Mesenchymal stem cell (in vitro differentiated cells and primary cell): ENCODE measurements at places on chromosomes 1 and 21.

DNA sequence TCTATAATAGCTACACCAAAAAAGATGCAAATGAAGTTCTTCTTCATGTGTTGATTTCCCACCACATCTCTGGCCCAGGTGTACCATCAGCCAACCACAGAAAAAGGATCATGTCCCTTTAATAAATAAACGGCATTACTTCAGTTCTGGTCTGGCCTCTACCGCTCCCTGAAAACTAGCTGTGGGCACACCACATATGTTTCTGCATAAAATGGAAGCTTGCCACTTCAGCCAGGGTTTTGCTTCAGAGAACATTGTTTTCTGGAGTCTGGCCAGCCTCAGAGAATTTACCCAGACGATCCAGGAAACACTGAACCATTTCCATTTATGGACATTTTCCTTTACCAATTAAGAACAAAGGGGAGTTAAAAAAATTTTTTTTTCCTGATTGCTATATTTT lies 5.8 kb upstream of the LAMC2 start:
- DNase-seq = peak; percentile 63

- no peak for DNase-seq
Measured at GRCh38 chr1:22320587-22321344, 130.9 kb upstream of the ZBTB40 start.

DNA sequence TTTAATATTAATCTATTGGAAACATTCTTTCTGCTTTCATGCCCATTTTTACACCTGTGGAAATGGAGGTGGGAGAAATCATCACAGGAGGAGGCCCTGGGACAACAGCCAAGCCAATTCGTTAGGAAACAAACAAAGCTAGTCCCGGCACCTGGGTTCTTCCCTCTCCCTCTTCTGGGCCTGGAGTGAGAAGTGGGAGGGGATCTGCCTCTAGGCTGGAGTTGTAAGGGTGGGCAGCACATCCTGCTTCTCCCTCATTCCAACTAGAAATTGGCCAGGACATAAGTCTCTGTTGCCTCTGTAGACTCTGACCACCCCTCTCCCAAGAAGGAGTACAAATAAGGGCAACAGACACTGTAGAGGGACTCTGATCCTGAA lies 20.2 kb upstream of the ERO1B start:
- DNase-seq = no peak

DNA sequence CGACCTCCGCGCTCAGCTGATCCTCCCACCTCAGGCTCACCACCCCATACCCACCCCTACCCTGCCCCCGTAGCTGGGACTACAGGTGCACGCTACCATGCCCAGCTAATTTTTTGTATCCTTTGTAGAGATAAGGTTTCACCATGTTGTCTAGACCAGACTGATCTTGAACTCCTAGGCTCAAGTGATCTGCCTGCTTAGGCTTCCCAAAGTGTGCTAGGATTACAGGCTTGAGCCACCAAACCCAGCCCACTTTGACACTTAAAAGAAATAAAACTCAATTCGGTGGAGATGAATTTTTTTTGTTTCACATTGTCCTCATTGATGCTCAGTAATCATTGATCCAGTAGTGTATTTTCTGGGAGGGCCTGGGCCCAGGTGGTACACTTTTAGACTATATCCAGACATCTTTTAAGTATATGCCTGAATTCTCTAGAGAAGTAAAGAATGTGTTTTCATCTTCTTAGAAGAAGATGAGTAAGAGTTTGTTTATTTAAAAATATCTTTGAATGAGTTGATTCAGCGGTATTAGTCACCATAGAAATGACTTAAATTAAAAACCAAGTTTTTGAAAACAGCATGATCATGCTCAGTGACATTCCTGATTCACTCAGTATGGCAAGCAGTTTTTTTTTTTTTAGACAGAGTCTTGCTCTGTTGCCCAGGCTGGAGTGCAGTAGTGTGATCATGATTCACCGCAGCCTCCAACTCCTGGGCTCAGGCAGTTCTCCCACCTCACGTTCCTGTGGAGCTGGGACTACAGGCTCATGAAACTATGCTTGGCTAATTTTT lies 57.8 kb downstream of the EPB41 start:
- DNase-seq = peak; percentile 87

DNA sequence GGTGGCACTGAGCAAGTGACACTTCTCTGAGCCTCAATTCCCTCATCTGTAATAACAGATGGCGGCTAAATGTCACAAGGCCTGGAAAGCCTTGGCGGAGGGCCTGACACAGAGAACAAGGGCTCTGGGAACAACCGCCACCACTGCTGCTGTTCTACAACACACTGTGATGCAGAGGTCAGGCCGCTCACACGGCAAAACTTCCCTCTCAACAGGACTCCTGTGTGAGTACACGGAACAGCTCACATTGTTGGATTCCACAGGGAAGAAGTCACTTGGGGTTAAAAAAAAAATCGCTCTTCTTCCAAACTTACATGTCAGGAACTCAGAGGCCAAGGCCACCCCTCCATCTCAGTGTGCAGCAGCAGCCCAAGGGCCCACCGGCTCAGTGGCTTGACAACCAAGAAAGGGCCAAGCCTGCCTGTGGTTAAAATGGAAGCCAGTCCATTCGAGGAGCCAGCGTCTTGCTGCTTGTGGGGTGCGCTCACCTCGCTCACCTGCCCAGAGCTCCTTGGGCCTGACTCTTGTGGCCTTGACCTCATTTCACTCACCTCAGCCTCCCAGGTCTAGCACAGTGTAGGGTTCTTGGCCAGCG lies 101.1 kb downstream of the RAVER2 start:
- no peak for DNase-seq

GRCh38 chr1:48645883-48646282 lies 130.8 kb downstream of the BEND5 start:
- DNase-seq = no peak

GRCh38 chr1:22508991-22509390 lies 54.3 kb upstream of the EPHA8 start:
- DNase-seq = no peak

- no peak for DNase-seq
Measured at GRCh38 chr1:179029321-179029759, 3.6 kb downstream of the FAM20B start.

GRCh38 chr1:211680752-211681327 lies 5.4 kb upstream of the NEK2 start:
- DNase-seq = peak; percentile 90

DNA sequence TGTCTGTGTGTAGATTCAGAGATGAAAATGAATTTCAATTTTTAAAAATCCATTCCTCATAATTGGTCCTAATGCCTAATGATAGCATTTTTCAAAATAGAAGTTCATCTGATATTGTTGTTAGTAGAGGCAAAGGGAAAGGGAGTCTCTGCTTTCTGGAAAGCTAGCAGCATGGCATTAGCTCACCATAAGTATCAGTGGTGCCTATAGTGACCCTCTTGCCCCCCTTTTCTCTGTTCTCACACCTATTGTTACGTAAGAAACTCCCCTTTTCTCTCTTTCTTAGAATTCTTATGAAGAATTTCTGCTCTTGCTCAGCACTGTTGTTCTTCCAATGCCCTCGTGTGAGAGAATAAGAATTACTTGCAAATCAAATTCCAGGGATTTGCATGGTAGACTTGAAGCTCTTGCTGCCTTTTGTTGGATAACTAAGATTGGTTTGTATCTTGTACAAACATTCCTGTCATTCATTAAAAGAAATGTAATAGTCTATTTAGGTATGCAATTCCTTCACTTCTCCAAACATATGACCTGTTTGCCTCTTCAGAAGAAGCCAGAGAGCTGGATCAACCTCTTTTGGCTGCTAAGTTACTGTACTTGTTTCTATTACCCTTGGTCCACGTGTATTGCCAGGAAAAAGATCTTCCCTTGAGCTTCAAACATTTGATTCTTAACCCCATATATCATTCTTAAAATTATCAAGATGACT lies 69.2 kb upstream of the MAGI3 start:
- DNase-seq = no peak

DNA sequence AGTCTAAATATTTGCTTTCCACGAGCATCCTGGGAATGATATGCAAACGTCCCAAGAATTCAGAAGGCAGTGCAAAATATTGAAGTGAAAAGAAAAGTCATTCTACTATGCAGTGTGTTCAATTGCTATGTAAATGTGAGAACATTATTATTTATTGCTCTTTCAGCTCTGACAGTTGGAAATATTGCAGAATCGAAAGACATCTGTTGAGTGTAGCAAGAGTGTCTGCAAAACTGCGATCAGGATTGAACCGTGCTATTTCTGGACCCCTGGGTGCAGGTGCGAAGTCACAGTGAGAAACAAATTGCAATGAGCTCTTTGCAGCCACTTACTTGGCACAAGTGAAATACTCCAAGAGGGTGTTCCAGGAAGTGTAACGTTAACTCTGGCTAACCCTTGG lies 566.4 kb downstream of the AJAP1 start:
- no peak for DNase-seq

- DNase-seq = no peak
Measured at GRCh38 chr1:181452746-181453145, 30.6 kb upstream of the CACNA1E start.

GRCh38 chr1:222006715-222007114 lies 264.8 kb upstream of the DUSP10 start:
- no peak for DNase-seq

DNA sequence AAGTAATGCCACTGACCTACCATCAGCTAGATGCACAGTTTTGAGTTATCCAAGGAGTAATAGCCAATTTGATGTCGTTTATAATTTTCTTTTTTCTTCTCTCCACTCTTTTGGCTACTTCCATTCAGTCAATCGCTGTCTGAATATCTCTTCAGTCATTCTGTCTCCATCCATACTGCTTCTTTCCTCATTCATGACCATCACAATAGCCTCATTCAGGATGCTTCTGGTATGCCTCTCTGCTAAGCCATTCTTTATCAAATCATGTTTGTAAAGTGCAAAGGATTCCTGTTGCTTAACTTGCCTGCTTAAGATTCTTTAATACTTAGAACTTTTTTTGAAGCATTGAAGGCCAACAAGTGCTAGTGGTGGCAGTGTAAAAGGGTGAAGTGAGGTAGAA lies 20.2 kb downstream of the TYW3 start:
- no peak for DNase-seq

GRCh38 chr1:25019337-25020172 lies 89.5 kb upstream of the RUNX3 start:
- no peak for DNase-seq

GRCh38 chr1:169107603-169108208 lies 1.2 kb downstream of the ATP1B1 start:
- peak; percentile 91 for DNase-seq

- peak; percentile 96 for DNase-seq
Measured at GRCh38 chr1:44808063-44808937, at the start of gene BTBD19. Gene BTBD19 (plus strand): TSS chr1:44808523. CDS start chr1:44808821, 298 bp downstream.
